ENCODE measurements at places on chromosomes 7 and 10.
A peak's percentile ranks its signal among the peaks of the same experiment; 100 is the strongest.

DNA sequence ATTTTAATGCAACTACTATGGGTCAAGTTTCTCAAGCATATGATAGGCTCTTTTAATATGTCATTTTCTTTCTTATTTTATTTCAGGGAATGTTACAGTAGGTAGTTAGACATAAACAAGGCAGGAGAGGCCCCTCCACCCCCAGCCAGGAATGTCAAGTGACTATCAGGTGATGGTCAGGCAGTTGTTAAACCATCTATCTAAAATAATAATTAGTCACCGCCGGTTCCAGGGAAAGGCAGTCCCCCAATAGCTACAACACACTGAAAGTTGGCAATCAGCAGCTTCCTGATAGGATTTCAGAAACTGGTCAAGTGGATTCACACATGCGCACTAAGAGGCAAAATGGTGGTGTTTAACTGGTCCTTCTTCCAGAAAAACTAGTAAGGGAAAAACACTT is 9.3 kb downstream of the OLAH start:
- no peak for DNase-seq

DNA sequence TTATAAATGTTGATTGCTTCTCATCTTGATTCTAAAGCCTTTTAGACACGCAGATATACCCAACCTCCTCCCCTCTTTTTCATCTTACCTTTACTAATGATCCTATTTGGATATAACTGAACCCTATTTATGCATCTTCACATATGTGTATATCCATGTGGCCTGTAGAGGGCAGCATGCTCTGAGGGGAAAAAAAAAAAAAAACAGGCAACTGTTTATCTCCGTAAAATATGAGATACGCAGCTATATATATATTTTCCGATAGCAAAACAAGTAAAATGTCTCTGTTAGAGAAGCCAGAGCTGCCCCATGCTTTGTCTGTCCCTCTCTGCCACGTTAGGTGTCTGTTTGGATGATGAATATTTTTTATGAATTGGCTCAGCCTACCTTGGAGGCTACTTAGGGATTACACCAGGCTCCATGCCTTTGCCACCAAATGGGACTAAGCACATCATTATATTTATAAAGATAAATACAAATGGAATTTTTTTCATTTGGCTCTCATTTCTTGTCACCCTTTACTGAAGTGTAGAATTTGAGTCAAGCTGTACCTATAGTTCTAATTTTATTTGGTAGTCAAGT is 174.8 kb upstream of the FZD1 start:
- no peak for DNase-seq

GRCh38 chr7:117767951-117768350 is 105.3 kb downstream of the CTTNBP2 start:
- no peak for DNase-seq

DNA sequence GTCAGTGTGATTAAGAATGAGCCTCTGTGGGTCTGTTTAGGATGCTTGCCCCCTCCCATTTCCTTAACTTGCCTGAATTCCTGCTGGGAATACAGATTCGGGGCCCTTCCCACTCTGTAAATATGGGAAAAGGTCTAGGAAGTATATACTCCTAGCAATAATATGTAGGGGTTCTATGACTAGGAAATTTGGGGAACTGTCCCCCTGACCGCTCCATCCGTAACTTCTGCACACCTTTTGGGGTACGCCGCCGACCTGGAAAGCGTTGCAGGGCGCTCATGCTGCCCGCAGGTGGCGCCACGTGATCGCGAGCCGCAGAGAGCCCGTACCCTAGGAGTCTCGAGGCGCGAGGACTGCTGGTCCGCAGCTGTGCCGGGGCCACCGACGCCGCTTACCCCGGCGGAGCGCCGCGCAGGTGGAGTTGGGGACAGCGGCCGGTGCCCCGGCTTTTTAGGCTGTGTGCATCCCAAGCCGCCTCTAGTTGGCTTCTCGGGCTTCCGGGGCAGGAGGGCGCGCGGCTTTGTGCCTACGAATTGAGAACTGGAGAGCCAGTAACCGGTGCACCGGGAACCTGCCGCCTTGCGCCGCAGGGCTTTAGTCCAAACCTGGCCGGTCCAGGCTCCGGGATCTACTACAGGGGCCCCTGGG is 656 bp upstream of the CNNM2 start:
- peak; percentile 46 for DNase-seq
